ENCODE measurements at places on chromosomes 5 and 9. TPM values are rescaled to one million over a fixed set of nuclear protein-coding genes. Genes with fewer than 3 reads are reported as not detected.

PCDHGB6 gene
- total RNA-seq: 3.8 TPM

RANBP17 gene
- total RNA-seq: 10.6 TPM

RAB14 gene
- 24.0 TPM for total RNA-seq

TMC1 gene
- total RNA-seq: 0.36 TPM

CERCAM gene
- 109 TPM for total RNA-seq

PITX1 gene
- 1.5 TPM for total RNA-seq

FOXD4 gene
- total RNA-seq: 0.27 TPM

MLANA gene
- not detected for total RNA-seq

KCNV2 gene
- total RNA-seq: not detected

BRIX1 gene
- 41.9 TPM for total RNA-seq
